ENCODE measurements at places on chromosomes 4 and X.

- DNase-seq, result peak; percentile 63
Observed at GRCh38 chrX:20267931-20268701, 1.4 kb upstream of the RPS6KA3 start.

- no peak for DNase-seq
Observed at GRCh38 chr4:90069151-90069550, 58.0 kb upstream of the CCSER1 start.

DNA sequence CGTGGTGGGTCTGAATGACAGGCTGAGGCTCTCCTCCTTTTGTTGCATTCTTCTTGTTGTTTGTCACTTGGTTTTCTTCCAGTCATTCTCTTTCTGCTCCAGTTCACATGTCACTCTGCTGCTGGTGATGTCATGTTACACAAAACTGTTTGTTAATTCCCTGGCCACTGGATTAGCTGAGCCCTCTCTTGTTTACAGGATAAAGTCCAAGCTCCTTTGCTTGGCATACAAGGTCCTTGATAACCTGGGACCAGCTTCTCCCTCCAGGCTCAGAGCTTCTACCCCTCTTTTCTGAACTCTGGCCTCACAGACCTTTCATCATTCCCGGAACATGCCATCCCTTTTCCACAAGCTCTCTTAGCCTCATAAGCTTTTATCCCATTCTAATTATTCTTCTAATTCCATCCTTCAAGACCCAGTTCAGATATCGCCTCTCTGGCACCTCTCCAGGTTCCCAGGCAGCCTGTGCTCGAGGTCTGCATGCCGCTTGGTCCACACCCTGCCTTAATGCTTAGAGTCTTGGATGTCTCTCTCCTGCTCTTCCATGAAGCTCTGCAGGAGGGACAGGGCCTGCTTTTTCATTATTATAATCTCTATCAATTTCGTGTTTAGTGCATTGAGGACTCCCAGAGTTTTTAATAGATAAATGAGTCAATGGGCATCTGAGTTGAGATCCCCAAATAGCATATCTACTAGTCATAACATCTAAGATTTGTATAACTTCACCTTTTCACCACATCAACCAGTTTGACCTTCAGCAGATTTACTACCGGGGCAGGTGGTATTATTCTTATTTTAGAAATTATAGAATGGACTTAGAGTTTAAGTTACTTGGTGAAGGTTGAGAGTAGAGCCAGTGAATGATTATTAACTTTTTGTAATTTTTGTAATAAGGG, 98.7 kb downstream of the TMEM131L start:
- DNase-seq, result no peak

- DNase-seq, result no peak
Observed at GRCh38 chrX:11180571-11180970, 69.4 kb downstream of the HCCS start.

DNA sequence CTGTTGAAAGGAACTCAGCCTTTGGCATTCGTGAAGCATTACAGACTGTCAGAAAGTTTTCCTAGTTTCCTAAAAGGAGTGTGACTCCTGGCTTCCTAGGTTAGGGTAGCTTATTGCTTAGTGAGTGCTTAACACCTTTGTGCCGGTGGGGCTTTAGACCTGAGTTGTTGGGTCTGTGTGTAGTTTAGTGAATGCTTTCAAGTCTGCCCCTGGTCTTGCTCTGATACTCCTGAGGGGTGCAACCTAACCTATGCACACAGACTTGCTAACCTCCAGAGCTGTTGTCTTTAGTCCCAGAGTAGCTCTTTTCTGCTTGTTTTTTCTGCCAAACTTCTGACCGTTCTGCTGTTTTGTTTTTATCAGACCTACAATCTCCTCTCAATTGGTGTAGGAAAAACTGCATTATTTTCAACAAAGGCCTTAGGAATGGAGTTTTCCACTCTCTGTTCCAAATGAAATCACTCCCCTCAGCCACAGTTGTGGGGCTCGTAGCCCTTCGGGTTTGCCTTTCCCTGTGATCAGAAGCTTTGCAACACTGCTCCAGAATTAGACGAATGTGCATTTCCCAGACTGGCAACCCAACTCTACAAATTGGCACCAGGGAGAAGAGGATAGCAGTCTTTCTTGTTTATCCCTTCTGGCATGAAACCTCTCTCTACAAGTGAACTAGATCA, 1399.1 kb upstream of the PCDH7 start:
- DNase-seq, result no peak

DNA sequence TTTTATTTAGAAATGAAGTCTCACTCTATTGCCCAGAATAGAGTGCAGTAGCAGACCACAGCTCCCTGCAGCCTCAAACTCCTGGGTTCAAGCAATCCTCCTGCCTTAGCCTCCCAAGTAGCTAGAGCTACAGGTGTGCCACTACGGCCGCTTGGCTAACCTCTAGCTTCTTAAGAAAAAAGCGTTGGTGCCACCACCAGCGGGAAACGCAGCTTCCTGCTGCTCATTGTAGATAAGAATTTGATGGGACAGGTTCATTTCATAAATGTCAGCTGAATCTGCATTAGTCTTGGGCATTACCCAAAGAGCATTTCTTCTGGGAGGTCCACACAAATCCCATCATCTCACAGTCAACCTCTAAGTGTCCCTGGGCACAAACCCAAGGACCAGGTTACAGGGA, 33.2 kb upstream of the NAP1L5 start:
- DNase-seq, result no peak

DNA sequence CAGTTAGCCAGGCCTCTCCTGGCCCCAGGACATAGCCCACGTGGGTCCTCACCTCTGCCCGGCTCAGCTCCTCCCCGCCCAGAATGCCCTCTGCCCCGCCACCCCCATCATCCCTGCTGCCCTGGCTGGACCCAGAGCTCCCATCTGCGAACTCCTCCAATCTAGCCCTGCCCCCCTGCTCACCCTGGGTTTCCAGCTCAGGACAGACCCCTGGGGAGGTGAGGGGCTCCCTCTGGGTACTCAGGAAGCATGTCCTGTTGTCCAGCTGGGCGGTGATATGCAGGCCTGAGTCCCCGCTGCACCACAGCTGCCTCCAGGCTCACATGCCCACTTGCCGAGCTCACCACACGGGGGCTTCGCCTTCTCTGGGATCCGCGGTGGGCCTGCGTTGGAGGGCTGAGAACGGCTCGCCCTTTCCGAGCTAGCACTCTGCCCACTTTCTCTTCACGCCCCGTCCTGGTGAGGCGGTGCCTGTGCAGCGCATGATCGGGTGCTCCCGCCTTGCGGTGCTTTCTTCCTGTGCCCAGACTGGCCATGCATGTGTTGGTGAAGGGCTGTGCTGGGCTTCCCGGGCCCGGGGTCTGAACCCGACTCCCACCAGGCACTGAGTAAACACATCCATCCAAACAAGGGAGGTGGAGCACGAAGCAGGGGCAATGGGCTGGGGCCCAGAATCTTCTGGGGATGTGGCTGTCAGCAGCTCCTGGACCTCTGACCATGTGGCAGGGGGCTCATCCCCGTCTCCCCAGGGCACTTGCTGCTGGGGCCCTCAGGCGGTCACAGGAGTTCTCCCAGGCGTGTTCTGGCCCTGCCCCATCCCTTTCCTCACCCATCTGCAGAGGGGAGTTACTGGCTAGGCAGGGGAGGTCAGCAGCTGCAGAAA, 74.3 kb downstream of the RGS12 start:
- peak; percentile 56 for DNase-seq

GRCh38 chrX:153539171-153539978, 21.9 kb downstream of the ATP2B3 start:
- peak; percentile 84 for DNase-seq

DNA sequence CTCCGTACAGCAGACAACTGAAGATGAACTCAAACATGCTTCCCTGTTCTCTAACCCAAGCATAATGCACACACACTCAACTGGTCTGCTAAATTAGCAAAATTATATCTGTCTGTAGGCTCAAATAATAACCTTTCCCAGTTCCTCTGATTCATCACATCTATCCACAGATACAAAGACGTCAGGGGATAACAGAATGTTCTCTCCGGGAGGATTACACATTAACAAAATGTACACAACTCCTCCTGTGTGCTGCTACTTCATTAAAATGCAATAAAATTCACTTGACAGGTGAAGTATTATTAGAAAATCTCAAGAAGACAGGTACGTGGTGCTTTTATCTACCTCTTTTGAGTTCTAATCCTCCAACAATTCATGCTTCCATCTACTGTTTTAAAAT, 57.4 kb downstream of the FAT1 start:
- DNase-seq, result no peak

GRCh38 chrX:65127842-65128241, 151.6 kb upstream of the ZC4H2 start:
- DNase-seq, result no peak

DNA sequence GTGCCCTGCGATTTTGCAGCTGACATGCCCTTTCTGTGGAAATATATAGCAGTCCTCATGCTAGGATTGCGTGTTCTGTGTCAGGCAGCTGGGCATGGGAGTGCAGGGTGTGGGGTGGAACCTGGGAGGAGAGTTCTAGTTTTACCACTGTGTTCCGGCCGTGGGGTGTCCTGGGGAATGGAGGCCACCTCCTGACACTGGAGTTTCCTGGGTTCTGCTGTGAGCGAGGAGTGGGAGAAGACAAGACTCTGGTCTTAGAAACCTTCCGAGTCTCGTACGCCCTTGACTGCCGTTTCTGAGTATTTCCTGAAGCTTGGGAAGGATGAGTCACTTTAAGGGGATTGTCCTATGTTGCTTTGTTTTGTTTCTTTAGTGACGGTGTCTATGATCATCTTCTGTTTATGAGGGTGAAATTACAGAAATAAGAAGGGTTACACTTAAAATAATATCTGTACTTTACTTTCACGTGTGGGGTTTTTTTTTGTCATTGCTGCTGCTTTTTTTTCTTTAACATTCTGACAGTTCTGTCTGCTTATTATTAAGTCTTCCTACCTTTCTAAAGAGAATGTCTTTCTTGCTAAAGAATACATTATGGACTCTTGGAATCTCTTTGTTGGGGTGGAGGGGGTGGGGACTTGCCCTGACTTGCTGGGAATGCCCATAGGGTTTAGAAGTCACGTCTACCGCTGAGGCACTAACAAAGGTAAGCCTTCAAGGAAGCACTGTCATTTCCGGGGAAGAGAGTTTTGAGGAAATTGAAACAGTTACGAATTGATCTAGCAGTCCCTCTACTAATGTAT, 19.1 kb downstream of the CD99 start:
- no peak for DNase-seq

DNA sequence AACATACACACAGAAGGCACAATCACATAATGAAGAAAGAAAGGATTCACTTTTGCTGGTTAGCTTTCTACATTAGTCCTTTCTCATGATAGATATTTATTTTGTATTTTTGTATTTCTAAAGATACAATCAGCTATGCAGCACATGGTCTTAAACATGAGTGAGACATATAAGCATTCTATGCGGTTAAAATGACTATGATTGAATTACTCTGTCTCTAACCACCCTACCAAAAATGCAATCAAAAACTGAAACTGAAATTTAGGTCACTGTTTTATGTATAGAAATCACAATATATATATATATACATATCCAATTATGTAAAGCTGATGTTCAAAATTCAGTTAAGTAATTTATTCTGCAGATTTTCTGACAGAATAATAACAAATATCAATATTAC, 21.9 kb downstream of the CXXC4 start:
- DNase-seq, result no peak

DNA sequence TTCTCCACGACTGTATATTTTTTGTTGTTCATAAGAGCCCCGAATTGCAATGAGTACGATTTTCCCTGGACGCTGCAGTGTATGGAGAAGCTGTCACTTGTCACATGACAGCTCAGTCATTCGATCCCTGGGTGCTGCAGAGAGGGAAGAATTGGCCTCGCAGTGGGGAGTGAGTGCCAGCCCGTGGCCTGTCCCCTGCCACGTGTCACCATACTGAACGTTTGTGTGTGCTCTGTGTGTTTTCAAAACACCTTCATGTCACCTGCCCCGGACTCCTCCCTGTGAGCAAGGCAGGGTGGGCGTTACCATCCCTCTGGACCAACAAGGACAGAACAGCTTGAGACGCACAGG, 77.9 kb downstream of the TBL1X start:
- DNase-seq, result no peak

DNA sequence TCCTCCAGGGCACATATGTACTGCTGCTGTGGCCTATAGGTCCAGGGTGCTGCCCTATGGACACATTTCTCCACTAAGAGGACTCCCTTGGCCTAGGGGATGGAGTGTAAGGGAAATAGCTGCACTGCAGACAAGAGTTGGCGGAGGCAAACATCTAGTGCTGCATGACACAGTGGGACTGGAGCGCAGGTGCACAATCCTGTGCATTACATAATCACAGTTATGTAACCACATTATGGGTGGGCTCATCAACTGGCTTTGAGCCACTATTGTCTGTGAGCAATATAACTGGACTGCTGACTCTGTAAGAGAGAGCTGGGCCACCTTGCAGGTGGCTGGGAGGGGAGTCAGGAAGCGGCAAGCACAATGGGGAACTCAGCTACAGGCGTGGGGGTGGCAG, 3.2 kb upstream of the TIGD2 start:
- no peak for DNase-seq

GRCh38 chrX:72620550-72621145, 48.0 kb upstream of the HDAC8 start:
- DNase-seq, result no peak

DNA sequence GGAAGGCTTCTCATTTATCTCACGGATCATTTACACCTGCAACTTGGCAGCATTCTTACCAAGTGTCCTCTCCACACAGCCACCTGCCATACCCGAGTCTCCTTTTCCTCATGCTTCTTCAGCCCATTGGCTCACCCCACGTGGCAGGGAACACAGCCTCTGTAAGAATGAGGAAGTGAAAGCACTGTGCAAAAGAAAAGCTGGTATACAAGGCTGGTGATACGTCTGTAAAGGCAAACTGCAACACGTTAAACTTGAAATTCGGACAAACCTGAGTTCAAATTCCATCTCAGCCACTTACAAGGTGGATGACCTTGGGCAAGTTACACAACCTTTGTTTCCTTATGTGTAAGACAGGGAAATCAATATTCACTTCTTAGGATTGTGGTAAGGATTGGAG, 164.0 kb upstream of the RASGEF1B start:
- no peak for DNase-seq

DNA sequence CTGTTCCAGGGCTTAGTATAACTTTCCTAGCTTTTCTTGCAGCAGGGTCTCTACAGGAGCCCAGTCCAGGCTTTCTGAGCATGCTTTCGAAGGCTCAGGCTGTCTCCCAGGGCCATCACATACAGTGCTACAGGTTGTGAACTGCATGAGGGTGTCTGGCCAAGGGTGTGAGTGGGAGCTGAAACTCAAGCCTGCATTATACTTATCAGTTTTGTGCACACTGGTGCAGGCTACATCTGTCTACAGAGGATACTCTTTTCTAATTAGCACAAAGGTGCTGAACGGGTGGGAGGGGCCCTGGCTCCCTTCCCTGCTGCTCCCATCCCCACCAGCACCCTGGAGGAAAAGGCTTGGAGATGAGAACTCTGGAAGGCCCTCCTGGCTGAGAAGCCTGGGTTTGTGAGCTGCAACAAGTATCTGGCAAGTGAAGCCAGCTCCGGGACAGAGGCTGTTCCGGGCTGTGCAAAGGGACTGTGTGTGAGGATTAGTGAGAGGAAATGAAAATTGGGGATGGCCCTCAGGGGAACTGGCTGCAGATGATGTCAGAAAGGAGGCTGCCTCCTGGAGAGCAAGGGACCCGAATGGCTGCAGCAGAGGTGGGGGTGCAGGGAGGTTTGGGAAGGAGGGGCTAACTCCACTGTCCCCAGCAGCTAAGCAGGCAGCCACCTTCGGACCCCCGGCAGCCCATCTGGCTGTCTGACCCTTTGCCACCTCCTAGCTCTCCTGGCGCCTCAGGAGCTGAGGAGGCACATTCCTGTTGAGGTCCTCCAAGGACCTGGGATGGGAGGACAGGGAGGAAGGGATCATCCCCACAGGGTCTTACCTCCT, 68.5 kb downstream of the EFNB1 start:
- no peak for DNase-seq

- no peak for DNase-seq
Observed at GRCh38 chr4:56062526-56063145, 113.9 kb downstream of the CEP135 start.

Data from H1 (cell line).